ENCODE measurements at places on chromosomes 6 and 20.

- DNase-seq, result no peak
These were observed 24.8 kb upstream of the DYNLRB1 start for GRCh38 chr20:34491226-34491931.

DNA sequence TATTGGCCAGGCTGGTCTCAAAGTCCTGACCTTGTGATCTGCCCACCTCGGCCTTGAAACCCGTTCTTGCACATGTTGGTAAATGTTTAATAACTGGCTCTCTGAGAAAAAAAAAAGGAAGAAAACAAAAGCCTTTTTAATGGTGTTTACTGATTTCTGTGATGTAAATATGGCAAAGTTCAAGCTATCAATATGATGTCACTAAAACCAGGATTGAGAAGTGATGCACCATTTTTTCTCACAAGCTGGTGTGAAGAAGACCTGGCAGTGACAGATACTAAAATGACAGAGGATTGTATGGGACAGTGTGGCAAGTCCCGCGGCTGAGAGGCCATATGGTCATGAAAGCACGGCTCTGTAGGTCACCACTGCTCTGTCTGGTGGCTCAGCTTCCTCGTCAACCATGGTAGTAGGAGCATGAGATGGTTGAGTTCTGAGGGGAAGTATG lies 196.3 kb upstream of the SUPT3H start:
- no peak for DNase-seq

DNA sequence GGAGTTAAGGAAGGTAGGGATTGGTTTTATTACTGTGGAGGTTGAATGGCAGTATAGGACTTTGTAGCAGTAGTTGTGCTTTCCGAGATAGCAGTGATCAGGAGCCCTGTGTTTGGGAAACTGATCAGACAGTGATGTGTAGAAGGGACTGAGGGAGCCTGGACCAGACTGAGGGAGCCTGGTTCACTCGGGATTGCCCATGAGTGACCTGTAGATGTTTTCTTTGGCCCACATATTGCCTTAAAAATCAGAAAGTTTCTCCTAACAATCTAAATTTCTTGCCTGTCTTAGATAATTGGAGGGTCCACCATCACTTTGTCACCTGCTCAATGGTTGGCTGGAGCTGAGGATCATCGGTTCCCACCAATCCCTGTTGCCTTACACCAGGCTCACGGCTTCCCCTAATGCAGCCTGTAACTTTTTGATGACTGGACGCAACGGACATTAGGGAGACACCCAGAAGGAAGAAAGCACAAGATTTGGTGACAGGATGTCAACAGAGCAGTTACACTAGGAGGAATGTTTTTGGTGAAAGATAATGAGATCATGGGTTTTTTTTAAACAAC lies 1.1 kb downstream of the CDS2 start:
- DNase-seq, result no peak

- DNase-seq, result no peak
These were observed 204.9 kb downstream of the EPM2A start for GRCh38 chr6:145530454-145530853.

GRCh38 chr20:22523499-22524392 lies 60.6 kb downstream of the FOXA2 start:
- DNase-seq, result no peak

- DNase-seq, result no peak
These were observed 18.4 kb downstream of the ECT2L start for GRCh38 chr6:138814179-138814834.

Data from SK-N-DZ (cell line).